WTC11 (cell line): ENCODE measurements at places on chromosomes 2 and 18.

DNA sequence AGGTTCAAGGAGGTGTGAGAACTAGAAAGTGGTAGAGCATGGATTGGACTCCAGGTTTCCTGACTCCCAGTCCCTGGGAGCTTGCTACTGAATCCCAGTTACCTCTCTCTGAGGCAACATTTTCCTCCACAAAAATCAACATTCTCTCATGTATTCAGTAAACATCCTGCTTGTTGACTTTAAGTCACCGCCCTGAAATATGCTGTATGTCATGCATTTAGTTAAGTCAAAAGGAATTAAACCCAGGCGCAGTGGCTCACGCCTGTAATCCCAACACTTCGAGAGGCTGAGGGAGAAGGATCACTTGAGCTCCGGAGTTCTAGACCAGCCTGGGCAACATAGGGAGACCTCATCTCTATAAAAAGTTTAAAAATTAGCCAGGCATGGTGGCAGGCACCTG lies 3.8 kb downstream of the MATN3 start:
- DNase-seq = no peak
- H3K27me3 ChIP-seq = peaks cover 30% of the 10 kb centered on the region
- no peaks in the 10 kb centered on the region for H3K36me3 ChIP-seq
- H3K4me1 ChIP-seq = peaks cover 12% of the 10 kb centered on the region

GRCh38 chr2:20222014-20222768 lies 2.7 kb downstream of the SDC1 start:
- H3K27ac ChIP-seq = 0 out of 2 replicates have a peak overlapping the region, but pooled peaks have one; percentile 54
- peaks cover 12% of the 10 kb centered on the region for H3K27me3 ChIP-seq
- peak overlapping the region; percentile 70 for H3K4me3 ChIP-seq
- H3K36me3 ChIP-seq = peaks cover 3% of the 10 kb centered on the region; the same call in 1 of the 2 replicates

- no peak for DNase-seq
- no peaks in the 10 kb centered on the region for H3K36me3 ChIP-seq
- H3K27ac ChIP-seq = no peak overlapping the region
- H3K4me3 ChIP-seq = no peak overlapping the region
Measured at GRCh38 chr2:26466662-26467310, 11.1 kb downstream of the OTOF start.

DNA sequence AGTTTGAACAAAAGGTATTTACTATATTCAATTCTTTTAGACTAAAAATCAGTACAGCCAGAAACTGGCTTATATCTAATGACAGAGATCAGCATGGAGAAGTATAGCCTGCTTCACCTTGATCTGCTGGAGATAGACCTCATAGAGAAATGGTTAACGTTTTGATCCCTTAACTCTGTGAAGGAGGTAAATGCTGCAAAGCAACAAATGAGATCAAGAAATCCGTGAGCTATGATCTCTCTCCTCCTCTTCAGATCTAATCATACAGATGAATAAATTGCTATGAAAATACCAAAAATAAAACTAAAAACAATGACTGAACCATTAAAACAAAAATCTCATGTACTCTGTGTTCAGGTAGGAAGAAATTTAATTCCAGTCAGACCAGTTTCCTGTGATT lies 42.8 kb downstream of the KLHL14 start:
- H3K27me3 ChIP-seq = no peaks in the 10 kb centered on the region
- H3K4me1 ChIP-seq = peaks cover 36% of the 10 kb centered on the region
- H3K4me3 ChIP-seq = no peak overlapping the region
- H3K36me3 ChIP-seq = peaks cover 10% of the 10 kb centered on the region
- DNase-seq = no peak
- no peak overlapping the region for H3K27ac ChIP-seq

GRCh38 chr2:36373149-36373926 lies 17.8 kb downstream of the CRIM1 start:
- no peaks in the 10 kb centered on the region for H3K27me3 ChIP-seq
- no peaks in the 10 kb centered on the region; the same call in 1 of the 2 replicates for H3K36me3 ChIP-seq
- H3K27ac ChIP-seq = peak overlapping the region; percentile 86; the same call in 1 of the 2 replicates

GRCh38 chr2:11775384-11775783 lies 29.0 kb downstream of the LPIN1 start:
- no peak for DNase-seq
- peaks cover 24% of the 10 kb centered on the region for H3K4me1 ChIP-seq
- no peak overlapping the region for H3K4me3 ChIP-seq
- peaks cover 37% of the 10 kb centered on the region for H3K36me3 ChIP-seq
- no peaks in the 10 kb centered on the region for H3K27me3 ChIP-seq
- no peak overlapping the region for H3K27ac ChIP-seq

- no peak overlapping the region for H3K27ac ChIP-seq
- no peak overlapping the region for H3K4me3 ChIP-seq
- peaks cover 3% of the 10 kb centered on the region for H3K4me1 ChIP-seq
Measured at GRCh38 chr2:122703676-122704075, 948.2 kb downstream of the TSN start.

- H3K27ac ChIP-seq = no peak overlapping the region
- no peaks in the 10 kb centered on the region for H3K27me3 ChIP-seq
- peaks cover 6% of the 10 kb centered on the region; the same call in 1 of the 2 replicates for H3K4me1 ChIP-seq
Measured at GRCh38 chr18:13528739-13529392, 197.5 kb downstream of the FAM210A start.

DNA sequence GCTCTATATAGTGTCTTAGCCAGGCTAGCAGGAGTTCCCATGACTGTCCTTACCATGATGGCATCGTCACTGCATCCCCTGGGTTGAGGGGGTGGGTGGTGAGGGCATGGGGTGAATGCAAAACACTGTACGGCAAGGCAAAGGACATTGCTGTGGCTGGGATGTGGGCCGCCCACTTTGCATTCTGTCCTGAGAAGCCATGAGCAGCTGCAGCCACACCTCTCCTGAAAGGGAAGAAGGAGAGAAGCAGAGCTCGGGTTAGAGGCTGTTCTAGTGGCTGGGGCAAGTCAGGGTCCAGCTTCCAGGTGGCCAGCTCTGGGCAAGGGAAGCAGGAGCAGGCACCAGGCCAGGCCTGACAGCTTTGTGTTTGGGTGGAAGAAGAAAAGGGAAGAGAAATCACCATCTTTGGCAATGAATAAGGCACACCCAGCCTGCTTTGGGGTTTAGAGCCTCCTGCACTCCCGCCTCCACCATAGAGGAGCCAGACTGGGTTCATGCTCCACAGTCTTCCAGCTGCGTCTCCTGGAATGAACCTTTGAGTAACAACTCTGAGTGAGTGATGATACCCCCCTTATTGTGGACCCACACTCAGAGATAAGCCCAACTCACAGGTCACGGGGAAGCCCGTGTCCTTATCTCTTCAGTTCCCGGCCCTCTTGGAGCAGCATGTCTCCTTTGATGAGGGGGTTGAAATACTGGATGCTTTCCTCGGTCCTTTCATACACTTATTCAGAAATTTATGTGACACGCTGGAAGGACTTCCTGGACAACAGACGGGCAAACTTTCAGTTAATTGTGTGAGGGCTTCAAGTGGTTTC lies 63.4 kb downstream of the INPP4A start:
- peaks cover 3% of the 10 kb centered on the region; the same call in 1 of the 2 replicates for H3K36me3 ChIP-seq
- no peaks in the 10 kb centered on the region for H3K27me3 ChIP-seq
- no peak overlapping the region for H3K27ac ChIP-seq
- DNase-seq = no peak
- no peak overlapping the region for H3K4me3 ChIP-seq

GRCh38 chr2:138831154-138831553 lies 51.0 kb upstream of the NXPH2 start:
- no peaks in the 10 kb centered on the region for H3K36me3 ChIP-seq
- DNase-seq = no peak
- H3K27ac ChIP-seq = no peak overlapping the region
- no peaks in the 10 kb centered on the region for H3K27me3 ChIP-seq
- H3K4me3 ChIP-seq = no peak overlapping the region

- no peak overlapping the region for H3K27ac ChIP-seq
- no peaks in the 10 kb centered on the region for H3K36me3 ChIP-seq
- no peaks in the 10 kb centered on the region for H3K27me3 ChIP-seq
- H3K4me1 ChIP-seq = no peaks in the 10 kb centered on the region
- no peak overlapping the region for H3K4me3 ChIP-seq
Measured at GRCh38 chr2:46829231-46829995, 86.2 kb downstream of the MCFD2 start.

- H3K27me3 ChIP-seq = no peaks in the 10 kb centered on the region
- H3K36me3 ChIP-seq = peaks cover 11% of the 10 kb centered on the region
Measured at GRCh38 chr18:43692099-43692690, 414.9 kb upstream of the SYT4 start.

GRCh38 chr2:203763241-203763937 lies 57.0 kb downstream of the CD28 start:
- H3K4me1 ChIP-seq = peaks cover 12% of the 10 kb centered on the region
- no peak for DNase-seq
- no peak overlapping the region for H3K27ac ChIP-seq
- H3K36me3 ChIP-seq = no peaks in the 10 kb centered on the region
- no peak overlapping the region for H3K4me3 ChIP-seq

GRCh38 chr18:74589021-74589420 lies 8.6 kb upstream of the ZNF407 start:
- H3K4me3 ChIP-seq = no peak overlapping the region
- no peak for DNase-seq
- no peaks in the 10 kb centered on the region for H3K4me1 ChIP-seq
- H3K27ac ChIP-seq = no peak overlapping the region
- no peaks in the 10 kb centered on the region for H3K36me3 ChIP-seq

- no peak overlapping the region for H3K4me3 ChIP-seq
- peaks cover 20% of the 10 kb centered on the region for H3K27me3 ChIP-seq
- H3K27ac ChIP-seq = no peak overlapping the region
- peaks cover 4% of the 10 kb centered on the region for H3K36me3 ChIP-seq
- DNase-seq = no peak
Measured at GRCh38 chr18:26565514-26565913, 17.2 kb upstream of the KCTD1 start.

GRCh38 chr2:32706815-32707579 lies 79.1 kb downstream of the TTC27 start:
- H3K27me3 ChIP-seq = no peaks in the 10 kb centered on the region
- peaks cover 5% of the 10 kb centered on the region; the same call in 1 of the 2 replicates for H3K4me1 ChIP-seq
- H3K36me3 ChIP-seq = 0 out of 2 replicates have a peak, but pooled peaks cover 3% of the 10 kb centered on the region
- DNase-seq = no peak
- H3K27ac ChIP-seq = no peak overlapping the region
- no peak overlapping the region for H3K4me3 ChIP-seq

GRCh38 chr2:82084679-82085392 lies 1780.3 kb upstream of the LRRTM1 start:
- H3K36me3 ChIP-seq = peaks cover 28% of the 10 kb centered on the region
- no peaks in the 10 kb centered on the region for H3K4me1 ChIP-seq
- no peak overlapping the region for H3K27ac ChIP-seq
- H3K4me3 ChIP-seq = no peak overlapping the region
- DNase-seq = no peak

- no peak overlapping the region for H3K27ac ChIP-seq
- no peak for DNase-seq
- H3K36me3 ChIP-seq = peaks cover 3% of the 10 kb centered on the region; the same call in 1 of the 2 replicates
- peaks cover 8% of the 10 kb centered on the region for H3K4me1 ChIP-seq
- no peaks in the 10 kb centered on the region for H3K27me3 ChIP-seq
Measured at GRCh38 chr2:191696001-191696400, 18.1 kb downstream of the NABP1 start.

DNA sequence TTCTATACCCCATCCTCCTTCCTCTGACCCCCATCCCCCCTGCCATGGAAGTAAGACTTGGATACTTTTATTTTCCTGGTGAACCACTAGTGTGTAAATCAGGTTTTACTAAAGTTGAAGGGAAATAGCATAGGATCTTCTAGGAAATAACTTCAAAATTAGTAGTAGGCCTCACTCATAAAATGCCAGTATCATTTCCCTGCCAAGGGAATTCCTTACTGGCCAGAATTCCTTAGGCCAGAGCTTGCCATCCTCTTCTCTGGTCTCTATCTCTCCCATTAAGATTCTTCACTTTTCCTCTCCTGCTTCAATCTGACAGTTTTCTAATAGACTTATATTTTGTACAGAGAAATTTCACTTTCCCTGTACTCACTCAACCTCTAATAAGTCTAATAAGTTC lies 322.8 kb upstream of the TANK start:
- no peak overlapping the region for H3K4me3 ChIP-seq
- no peaks in the 10 kb centered on the region for H3K27me3 ChIP-seq
- H3K27ac ChIP-seq = no peak overlapping the region
- H3K36me3 ChIP-seq = no peaks in the 10 kb centered on the region
- DNase-seq = no peak
- peaks cover 4% of the 10 kb centered on the region; the same call in 1 of the 2 replicates for H3K4me1 ChIP-seq

DNA sequence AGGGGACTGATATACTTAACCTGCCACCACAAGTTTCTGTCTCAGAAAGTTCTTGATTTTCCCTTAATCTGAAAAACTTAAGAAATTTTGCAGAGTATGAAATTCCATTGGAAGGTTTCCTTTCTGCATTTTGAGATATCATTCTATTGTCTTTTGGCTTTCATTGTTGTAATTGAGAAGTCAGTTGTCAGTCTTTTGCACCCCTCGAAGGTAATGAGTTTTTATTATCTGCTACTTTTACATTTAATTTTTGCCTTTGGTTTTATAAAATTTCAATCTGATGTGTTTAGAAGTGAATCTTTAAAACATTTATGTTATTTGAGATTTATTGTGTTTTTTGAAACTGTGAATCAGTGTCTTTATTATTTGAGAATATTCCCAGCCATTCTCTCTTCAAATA lies 4.8 kb upstream of the IL36A start:
- H3K4me3 ChIP-seq = no peak overlapping the region
- no peak overlapping the region for H3K27ac ChIP-seq
- H3K36me3 ChIP-seq = peaks cover 20% of the 10 kb centered on the region
- no peak for DNase-seq
- peaks cover 41% of the 10 kb centered on the region for H3K27me3 ChIP-seq

DNA sequence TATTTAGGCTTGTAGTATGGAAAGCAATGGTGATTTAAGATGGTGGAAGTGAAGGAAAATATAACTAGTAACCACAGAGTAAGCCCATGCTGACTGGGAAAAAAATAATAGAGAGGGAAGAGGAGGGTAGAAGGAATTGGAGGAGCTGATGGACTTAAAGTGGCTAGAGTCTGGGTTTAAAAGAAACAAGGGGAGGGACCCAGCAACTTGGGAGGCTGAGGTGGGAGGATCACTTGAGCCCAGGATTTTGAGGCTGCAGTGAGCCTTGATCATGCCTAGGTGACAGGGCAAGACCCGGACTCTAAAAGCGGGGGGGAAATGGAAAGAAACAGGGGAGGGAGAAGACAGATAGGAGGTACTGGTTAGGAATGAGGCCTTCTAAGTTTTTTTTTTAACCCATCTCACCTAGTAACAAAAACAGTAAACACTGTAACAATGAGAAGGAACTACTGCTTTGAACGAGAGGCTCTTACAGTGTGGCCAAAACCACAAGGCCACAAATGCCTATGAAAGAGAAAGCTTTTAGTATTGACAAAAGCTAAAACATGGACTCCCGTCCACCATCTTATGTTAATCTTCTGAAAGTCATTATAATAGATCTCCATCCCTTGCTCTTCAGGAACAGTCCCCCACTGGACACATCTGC lies 26.6 kb downstream of the METTL8 start:
- peaks cover 69% of the 10 kb centered on the region for H3K4me1 ChIP-seq
- 0 out of 2 replicates have a peak overlapping the region, but pooled peaks have one; percentile 4 for H3K27ac ChIP-seq
- peaks cover 19% of the 10 kb centered on the region for H3K36me3 ChIP-seq
- H3K4me3 ChIP-seq = no peak overlapping the region
- H3K27me3 ChIP-seq = no peaks in the 10 kb centered on the region
- no peak for DNase-seq

DNA sequence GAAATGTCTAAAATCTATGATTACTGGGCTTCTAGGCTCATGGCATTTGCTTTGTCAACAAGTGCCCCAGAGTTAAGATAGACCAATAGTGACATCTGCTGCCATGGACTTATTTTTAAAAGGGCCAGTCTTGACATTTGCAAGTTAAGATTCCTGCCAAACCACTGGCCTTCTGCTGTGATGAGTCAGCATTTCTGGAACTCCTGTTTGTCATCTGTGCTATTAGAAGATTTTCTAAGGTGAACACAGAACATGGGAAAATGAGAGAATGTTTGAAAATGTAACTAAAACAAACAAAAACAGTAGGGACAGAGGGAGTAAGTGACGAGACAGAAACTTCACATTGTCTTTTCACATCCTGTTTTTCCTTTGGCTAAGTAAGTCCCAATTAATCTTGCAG lies 93.7 kb upstream of the WDR75 start:
- peaks cover 4% of the 10 kb centered on the region for H3K4me1 ChIP-seq
- no peak for DNase-seq
- H3K4me3 ChIP-seq = no peak overlapping the region
- peak overlapping the region; percentile 64; the same call in 1 of the 2 replicates for H3K27ac ChIP-seq
- H3K36me3 ChIP-seq = peaks cover 11% of the 10 kb centered on the region
- no peaks in the 10 kb centered on the region for H3K27me3 ChIP-seq
